ENCODE measurements at places on chromosomes 7 and 10.

DNA sequence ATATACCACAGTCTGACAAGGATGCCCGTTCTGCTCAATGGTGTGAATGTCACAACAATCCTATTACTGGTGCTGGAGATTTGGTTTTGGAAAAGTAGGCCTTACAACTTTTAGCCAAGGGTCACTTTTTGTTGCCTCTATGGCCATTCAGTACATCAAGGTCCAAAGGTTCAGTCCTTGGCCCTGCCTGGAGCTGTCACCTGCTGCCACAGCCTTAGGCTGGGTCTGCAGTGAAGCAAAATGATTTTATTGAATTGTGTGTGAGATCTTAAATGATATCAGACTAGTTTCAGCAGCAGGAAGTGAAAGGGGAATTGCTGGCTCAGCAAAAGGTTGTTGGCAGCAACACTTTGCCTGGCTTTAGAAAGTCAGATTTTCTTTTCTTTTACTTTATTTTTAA is 427.6 kb downstream of the THSD7A start:
- no peak for DNase-seq

- DNase-seq = no peak
These were observed 647.8 kb downstream of the INHBA start for GRCh38 chr7:41054960-41055661.

DNA sequence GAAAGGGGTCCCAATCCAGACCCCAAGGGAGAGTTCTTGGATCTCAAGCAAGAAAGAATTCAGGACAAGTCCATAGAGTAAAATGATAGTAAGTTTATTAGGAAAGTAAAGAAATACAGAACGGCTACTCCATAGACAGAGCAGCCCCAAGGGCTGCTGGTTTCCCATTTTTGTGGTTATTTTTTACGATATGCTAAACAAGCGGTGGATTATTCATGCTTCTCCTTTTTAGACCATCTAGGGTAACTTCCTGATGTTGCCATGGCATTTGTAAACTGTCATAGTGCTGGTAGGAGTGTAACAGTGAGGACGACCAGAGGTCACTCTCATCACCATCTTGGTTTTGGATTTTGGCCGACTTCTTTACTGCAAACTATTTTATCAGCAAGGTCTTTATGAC is 1033.4 kb downstream of the SORCS3 start:
- DNase-seq = no peak

GRCh38 chr7:46076527-46076926 is 155.5 kb upstream of the IGFBP3 start:
- DNase-seq = no peak

GRCh38 chr10:66167816-66168215 is 758.0 kb upstream of the LRRTM3 start:
- DNase-seq = peak; percentile 90

GRCh38 chr7:33539659-33540400 is 365.5 kb upstream of the BMPER start:
- no peak for DNase-seq

- no peak for DNase-seq
These were observed 50.1 kb upstream of the CRTAC1 start for GRCh38 chr10:98080494-98080893.

DNA sequence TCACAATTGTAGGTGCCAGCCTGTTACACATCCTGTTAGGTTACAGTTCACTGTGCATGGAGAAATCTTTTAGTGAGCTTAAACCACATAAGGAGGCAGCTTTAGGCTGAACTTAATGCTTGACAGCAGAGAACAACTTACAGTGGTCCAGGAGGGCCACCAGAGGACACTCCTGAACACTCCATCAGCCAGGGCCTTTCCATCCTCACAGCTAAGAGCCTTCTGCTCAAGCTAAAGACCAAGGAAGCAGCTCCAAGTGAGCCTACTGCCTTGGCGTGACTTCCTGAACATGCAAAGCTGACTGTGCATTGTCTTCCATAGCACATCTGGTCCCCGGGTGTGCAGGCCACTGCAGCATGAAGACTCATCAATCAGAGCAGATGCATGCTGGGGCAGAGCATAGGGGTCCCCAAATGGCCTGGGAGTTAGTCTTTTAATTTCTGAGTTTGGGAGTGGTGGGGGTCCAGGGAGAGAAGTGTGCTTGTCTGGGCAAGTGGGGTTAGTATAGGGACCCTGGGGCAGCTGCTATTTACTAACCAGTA is 105.0 kb downstream of the ZNF248 start:
- no peak for DNase-seq

GRCh38 chr7:124959676-124960075 is 30.1 kb upstream of the POT1 start:
- DNase-seq = no peak

GRCh38 chr7:80640846-80641245 is 2.4 kb downstream of the CD36 start:
- DNase-seq = peak; percentile 41

- DNase-seq = no peak
These were observed 40.9 kb downstream of the PPIF start for GRCh38 chr10:79387974-79388850.

GRCh38 chr7:128933180-128933891 is 4.4 kb upstream of the IRF5 start:
- no peak for DNase-seq

DNA sequence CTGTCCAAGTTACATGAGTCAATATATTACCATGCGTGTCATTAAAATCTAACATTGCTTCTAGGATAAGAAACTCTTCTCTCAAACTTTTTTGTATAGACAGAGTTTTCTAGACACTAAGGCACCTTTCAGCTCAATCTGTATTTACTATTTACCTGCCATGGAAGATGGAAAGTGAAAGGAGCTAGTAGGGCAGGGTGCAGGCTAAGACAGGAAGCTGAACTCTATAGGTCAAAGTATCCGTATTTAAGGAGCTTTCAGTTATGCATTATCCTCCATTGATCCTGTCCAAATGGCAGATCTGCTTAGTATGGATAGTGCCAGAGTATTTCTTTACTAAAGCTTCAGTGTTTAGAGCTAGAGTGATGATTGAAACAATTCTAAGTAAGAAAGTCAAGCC is 612.8 kb downstream of the IPMK start:
- no peak for DNase-seq

DNA sequence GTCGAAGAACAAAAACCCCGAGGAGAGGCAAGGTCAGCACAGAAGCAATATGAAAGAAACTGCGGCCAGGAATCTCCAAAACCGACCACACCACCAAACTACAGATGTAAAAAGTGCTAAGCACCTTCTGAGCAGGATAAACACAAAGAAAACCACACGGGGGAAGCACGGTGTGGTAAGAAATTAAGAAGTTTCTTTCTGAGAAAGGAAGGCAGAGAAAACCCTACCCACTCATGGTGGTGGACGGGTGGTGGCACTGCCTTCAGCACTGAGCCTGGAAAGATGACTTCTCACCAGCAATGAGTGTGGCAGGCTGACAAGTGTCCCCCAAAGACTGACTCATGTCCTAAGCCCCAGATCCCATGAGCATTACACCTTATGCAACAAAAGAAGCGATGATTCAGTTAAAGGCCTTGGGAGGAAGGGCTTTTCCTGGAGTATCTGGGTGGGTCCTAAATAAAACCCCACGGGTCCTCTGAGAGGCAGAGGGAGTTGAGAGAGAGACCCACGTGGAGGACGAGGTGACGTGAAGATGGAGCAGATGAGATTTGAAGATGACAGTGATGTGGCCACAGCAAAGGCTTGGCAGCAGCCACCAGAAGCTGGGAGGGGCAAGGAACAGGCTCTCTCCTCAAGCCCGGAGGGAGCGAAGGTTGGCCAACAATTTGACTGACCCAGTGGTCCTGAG is 124.9 kb downstream of the DLG5 start:
- DNase-seq = peak; percentile 56

DNA sequence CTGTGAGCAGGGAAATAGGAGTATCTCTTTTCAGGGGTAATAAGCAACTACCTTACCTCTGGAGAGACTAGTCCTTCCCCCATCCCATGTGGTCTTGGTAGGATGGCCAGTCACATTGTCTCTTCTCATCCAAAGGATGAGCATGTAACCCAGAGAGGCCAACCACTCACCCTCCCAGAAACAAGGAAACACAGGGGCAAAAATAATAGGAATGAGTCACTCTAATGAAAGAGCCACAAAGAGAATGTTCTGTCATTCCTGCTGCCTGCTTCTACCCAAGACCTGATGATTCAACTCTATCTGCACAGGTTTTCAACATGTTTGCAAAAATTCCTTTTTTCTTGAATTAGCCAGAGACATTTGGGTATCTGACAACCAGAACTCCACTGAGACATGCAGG is 99.3 kb upstream of the NFE2L3 start:
- DNase-seq = peak; percentile 30

GRCh38 chr7:49295146-49295545 is 370.8 kb downstream of the CDC14C start:
- DNase-seq = peak; percentile 84

DNA sequence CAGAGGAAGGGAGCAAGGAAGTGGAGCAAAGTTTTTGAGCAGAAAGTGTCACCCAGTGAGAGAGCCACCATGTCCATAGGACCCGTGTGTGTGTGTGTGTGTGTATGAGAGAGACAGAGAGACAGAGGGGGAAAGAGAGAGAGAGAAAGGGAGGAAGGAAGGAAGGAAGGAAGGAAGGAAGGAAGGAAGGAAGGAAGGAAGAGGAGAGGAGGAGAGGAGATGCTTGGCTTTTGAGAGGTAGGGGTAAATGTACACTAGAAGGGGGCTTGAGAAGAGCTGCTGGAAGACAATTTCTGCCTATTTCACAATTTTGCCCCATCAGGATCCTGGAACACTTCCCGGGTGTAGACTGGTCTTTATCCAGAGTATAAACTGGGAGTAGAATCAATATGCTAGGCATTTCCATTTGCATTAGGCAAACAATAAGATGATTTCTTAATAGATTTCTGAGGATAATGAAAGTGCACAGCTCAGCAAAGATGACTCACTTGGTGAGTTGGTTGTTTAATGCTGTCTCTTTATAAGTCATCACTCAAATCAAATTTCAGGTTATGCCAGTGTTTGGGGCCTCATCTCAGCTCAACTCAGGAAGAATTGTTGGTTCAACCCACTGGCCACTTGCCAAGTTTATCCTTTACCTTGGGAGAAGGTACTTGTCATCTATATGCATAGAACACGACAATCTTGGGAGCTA is 70.0 kb upstream of the FAM13C start:
- peak; percentile 58 for DNase-seq

DNA sequence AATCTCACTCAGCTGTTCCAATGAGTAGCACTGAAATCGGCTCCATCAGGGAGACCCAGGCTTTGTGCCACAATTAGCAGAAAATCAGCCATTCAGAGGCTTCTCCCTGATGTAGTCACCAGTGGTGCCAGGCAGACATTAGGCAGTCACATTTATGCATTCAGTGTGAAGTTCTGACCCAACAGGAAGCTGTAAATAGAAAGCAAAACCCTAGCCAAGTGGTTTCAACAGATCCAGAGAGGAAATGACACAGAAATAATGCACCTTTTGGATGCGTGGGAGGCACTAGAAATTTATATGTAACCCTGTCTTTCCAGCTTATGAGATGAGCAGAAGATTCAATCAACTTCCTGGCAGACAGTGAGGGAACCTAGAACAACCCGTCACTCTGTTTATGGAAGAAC is 186.4 kb downstream of the PDE1C start:
- peak; percentile 79 for DNase-seq

- no peak for DNase-seq
These were observed 32.9 kb downstream of the TMEM168 start for GRCh38 chr7:112757337-112757736.

GRCh38 chr10:78413076-78414055 is 379.7 kb downstream of the RPS24 start:
- DNase-seq = no peak

DNA sequence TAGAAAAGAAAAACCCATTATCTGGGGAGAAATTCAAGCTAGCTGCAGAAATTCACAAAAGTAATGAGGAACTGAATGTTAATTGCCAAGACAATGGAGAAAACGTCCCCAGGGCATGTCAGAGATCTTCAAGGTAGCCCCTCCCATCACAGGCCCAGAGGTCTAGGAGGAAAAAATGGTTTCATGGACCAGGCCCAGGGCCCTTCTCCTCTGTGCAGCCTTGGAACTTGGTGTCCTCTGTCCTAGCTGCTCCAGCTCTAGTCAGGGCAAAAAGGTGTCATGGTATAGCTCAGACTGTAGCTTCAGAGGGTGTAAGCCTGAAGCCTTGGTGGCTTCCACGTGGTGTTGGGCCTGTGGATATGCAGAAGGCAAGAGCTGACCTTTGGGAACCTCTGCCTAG is 411.8 kb downstream of the ADRA2A start:
- DNase-seq = no peak

DNA sequence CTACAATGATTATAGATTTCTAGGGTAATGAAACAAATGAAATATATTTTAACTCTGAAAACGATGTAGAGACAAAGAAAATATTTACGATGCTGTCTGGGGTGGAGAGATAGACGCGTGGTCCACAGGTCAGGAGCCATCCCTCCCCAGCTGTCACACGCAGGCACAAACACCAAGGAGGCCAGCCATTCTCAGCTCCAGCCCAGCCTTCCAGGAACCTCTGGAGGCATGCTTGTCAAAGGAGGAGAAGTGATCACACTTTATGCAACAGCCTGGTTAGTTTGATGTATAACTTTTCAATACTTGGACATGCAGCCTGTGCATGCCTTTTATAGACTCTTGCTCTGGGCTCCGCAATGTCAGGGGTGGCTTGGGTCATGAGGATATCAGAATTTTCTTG is 391.5 kb upstream of the MGMT start:
- DNase-seq = no peak

GRCh38 chr7:47534322-47535034 is 47.4 kb downstream of the TNS3 start:
- no peak for DNase-seq

DNA sequence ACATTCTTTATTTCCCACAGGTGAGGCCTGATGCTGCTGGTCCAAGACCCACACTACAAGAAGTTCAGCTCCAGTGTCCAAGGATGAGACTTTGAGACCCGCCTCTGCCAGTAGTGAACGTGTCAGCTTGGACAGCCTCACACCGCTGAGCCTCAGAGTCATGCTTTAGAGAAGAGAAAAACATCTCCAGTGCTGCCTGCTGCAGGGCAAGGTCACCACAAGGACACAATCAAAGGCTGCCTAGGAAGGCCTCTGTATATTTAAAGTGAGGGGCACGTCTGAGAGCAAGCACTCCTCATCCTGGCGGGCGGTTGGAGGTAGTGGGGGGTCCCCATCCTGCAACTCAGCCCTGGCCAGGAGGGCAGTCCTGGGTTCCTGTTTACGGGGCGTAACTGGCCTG is 19.3 kb downstream of the FGFR2 start:
- DNase-seq = no peak

DNA sequence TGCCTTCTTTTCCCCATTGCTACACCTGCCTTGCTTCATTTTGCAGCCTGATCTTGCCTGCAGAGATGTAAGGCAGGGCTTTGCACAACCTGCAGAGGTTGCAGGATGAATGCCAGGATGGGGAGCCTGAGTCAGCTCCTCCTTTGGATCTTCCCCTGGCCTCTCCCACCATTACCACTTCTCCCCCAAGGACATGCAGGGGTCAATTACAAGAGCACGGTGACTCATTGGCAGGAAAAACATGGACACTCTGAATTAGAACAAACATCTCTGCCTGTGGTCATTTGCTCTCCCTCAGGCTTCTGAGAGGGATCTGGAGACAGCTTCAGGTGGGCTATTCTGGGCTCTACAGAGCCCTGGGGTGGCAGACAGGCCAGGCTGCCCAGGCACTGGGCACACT is 89.2 kb downstream of the HERPUD2 start:
- peak; percentile 90 for DNase-seq

- no peak for DNase-seq
These were observed 86.6 kb downstream of the NOC3L start for GRCh38 chr10:94276140-94276539.
